ENCODE measurements at places on chromosomes 16 and 17.

- peak overlapping the region; percentile 97 for H3K27ac ChIP-seq
- peaks cover 8% of the 10 kb centered on the region for H3K4me1 ChIP-seq
Measured at GRCh38 chr16:28821874-28822519, 802 bp upstream of the ATXN2L start.

DNA sequence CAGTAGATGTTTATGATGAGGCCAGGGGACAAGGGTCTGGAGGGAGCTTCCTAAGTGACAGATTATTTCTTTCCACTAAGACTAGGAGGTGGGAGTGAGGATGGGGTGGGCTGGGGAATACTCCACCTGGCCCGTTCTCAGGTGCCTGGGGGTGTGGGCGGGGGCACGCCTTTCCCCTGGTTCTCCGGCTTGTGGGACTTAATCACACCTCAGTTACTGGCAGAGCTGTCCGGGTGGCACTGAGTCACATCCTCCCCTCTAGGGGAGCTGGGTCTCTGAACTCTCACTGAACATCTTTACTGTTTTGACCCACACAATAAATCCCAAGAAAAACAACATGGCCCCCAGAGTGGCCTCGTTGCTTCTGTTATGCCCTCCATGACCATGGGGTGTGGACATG, 332.8 kb downstream of the MAF start:
- no peak overlapping the region for H3K27ac ChIP-seq
- peaks cover 11% of the 10 kb centered on the region for H3K4me1 ChIP-seq
- no peaks in the 10 kb centered on the region for H3K27me3 ChIP-seq

GRCh38 chr16:78932355-78932943, 668.1 kb downstream of the MAF start:
- no peaks in the 10 kb centered on the region for H3K4me1 ChIP-seq
- no peaks in the 10 kb centered on the region for H3K36me3 ChIP-seq
- H3K4me3 ChIP-seq, result no peak overlapping the region
- H3K27me3 ChIP-seq, result no peaks in the 10 kb centered on the region
- DNase-seq, result no peak
- no peak overlapping the region for H3K27ac ChIP-seq

DNA sequence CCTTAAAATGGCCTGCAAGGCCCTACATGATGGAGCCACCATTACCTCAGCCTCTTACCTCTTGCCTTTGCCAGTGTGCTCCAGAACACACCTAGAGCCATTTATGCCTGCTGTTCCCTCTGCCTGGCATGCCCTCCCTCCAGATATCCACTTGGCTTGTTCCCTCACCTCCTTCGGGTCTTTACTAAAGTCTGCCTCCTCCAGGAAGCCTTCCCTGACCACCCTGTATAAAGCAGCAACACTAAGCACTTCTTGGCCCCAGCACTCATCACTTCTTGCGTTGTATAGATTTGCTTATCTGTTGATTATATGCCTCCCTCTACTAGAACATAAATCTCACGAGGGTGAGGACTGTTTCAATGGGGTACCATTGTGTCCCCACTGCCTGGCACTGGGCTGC, 25.3 kb downstream of the ANKRD40 start:
- no peak for DNase-seq
- no peaks in the 10 kb centered on the region for H3K4me1 ChIP-seq
- H3K36me3 ChIP-seq, result no peaks in the 10 kb centered on the region
- H3K4me3 ChIP-seq, result no peak overlapping the region

GRCh38 chr17:79933863-79934652, 94.8 kb upstream of the CBX4 start:
- H3K4me3 ChIP-seq, result no peak overlapping the region
- DNase-seq, result no peak
- no peak overlapping the region for H3K27ac ChIP-seq
- no peaks in the 10 kb centered on the region for H3K36me3 ChIP-seq
- H3K27me3 ChIP-seq, result 0 out of 2 replicates have a peak, but pooled peaks cover 1% of the 10 kb centered on the region

- peaks cover 4% of the 10 kb centered on the region for H3K27me3 ChIP-seq
- no peak overlapping the region for H3K4me3 ChIP-seq
- no peak overlapping the region for H3K27ac ChIP-seq
- no peaks in the 10 kb centered on the region for H3K36me3 ChIP-seq
- DNase-seq, result no peak
Measured at GRCh38 chr17:38510421-38511149, 82.3 kb downstream of the ARHGAP23 start.

DNA sequence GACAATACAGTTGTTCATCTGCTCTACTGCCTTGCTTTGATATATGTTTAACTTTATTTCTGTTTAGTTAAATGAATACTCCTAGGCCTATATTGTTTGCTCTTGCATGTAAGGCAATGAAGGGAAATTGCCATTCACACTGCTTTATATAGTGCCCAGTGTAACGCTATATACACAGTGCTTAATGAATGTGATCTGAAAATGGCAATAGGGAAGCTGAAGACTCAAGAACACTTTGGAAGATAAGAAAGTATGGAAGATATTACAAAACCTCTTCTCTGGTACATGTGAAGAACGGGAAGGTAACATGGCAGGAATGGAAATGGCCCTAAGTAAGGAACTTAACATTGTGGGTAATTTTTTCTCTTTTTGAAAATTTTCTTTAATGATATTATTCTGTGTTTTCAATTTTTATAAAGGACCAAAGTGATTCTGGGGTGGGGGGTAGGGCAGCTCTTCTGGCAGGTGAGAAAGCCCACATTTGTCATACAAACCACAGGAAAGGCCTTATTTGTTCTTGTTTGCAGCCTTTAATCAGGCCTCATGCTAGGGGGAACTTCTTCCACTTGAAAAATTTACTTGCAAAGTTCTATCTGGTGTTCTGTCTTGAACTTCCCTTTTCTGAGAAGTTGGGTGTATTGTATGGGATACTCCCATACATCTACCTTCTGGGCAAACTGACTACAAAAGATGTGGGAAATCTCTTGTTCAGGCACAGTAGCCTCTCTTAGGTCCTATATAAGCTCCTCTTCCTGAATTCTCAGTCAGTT, 100.8 kb upstream of the CORO6 start:
- no peak overlapping the region for H3K4me3 ChIP-seq
- H3K36me3 ChIP-seq, result no peaks in the 10 kb centered on the region
- DNase-seq, result peak; percentile 74

DNA sequence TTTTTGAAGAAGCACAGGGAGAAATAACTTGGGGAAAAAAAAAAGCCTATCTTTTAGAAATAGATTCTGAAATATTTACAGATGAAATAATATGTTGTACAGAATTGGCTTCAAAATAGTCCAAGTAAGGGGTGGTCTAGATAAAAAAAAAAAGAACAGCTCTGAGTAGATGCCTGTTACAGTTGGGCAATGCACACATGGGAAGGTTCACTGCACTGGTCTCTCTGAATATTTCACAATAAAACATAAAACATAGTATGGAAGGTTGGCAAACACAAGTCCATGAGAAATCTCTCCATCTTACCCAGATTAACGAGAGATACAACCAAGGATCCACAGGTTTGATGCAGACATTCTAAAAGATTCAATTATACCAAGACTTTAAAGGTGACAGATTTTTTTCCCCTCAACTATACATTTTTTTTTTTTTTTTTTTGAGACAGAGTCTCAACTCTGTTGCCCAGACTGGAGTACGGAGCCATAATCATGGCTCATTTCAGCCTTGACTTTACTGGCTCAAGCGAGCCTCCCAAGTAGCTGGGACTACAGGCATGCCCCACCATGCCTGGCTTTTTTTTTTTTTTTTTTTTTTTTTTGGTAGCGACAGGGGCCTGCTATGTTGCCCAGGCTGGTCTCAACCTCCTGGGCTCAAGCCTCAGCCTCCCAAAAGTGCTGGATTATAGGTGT, 58.0 kb downstream of the KANSL1 start:
- no peak overlapping the region for H3K27ac ChIP-seq
- no peaks in the 10 kb centered on the region for H3K27me3 ChIP-seq
- no peak overlapping the region for H3K4me3 ChIP-seq
- DNase-seq, result no peak
- H3K4me1 ChIP-seq, result peaks cover 44% of the 10 kb centered on the region

DNA sequence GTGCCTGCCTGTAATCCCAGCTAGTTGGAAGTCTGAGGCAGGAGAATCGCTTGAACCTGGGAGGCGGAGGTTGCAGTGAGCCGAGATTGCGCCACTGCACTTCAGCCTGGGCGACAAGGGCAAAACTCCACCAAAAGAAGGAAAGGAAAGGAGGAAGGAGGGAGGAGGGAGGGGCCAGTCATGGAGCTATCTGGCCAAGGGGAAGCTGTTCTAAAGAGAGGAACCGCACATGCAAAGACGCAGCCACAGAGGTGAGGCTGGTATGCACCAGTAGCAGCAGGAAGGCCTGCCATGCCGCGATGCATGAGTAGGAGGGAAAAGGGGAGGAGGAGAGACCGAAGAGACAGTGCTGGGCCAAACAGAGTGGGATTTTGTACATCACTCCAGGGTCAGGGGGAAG, 35.9 kb downstream of the HSBP1 start:
- H3K27me3 ChIP-seq, result peaks cover 1% of the 10 kb centered on the region
- no peak overlapping the region for H3K27ac ChIP-seq
- H3K4me3 ChIP-seq, result no peak overlapping the region
- no peaks in the 10 kb centered on the region for H3K4me1 ChIP-seq
- no peaks in the 10 kb centered on the region for H3K36me3 ChIP-seq

- no peaks in the 10 kb centered on the region for H3K27me3 ChIP-seq
- DNase-seq, result no peak
- H3K36me3 ChIP-seq, result peaks cover 21% of the 10 kb centered on the region
- H3K4me3 ChIP-seq, result no peak overlapping the region
- no peak overlapping the region for H3K27ac ChIP-seq
- H3K4me1 ChIP-seq, result no peaks in the 10 kb centered on the region
Measured at GRCh38 chr16:15703029-15703736, 53.1 kb downstream of the NDE1 start.

DNA sequence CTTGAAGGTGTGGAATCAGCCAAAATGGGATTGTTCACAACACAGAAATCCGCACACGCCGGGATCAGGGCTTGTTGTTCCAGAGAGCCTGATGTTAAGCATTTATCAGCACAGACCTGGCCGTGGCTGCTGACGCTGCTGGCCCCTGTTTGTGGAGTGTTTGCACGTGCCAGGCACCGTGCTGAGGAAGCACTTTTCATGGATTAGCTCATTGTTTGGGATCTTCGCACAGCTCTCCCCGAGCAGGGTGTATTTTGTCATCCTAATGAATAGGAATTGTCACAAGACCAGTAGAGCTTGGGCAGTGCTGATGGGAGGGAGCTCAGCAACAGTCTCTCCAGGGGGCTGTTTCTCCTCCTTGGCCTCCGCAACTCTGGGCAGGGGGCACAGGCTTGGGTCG, 160.4 kb upstream of the PLCG2 start:
- DNase-seq, result no peak
- H3K36me3 ChIP-seq, result peaks cover 6% of the 10 kb centered on the region
- H3K27ac ChIP-seq, result no peak overlapping the region
- H3K4me3 ChIP-seq, result no peak overlapping the region

DNA sequence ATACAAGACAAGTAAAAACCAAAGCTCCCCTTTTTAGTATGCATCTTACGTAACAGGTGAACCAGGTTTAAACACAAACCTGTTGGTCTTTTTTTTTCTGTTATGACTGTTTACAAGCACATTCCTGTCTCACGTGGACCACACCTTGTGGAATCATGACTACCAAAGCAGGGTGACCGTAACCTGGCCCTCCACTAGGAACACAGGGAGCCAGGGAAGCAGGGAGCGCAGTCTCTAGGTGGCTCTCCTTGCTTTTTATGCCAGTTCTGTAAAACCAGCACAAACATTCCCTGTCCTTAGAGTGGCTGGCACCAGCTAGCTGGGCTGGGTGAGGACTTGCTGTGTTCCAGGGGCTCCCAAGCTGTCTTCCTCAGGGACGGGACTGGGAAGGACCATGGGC, 44.1 kb downstream of the DDX19A start:
- no peaks in the 10 kb centered on the region for H3K27me3 ChIP-seq
- no peak for DNase-seq
- no peak overlapping the region for H3K27ac ChIP-seq
- H3K36me3 ChIP-seq, result peaks cover 40% of the 10 kb centered on the region
- no peaks in the 10 kb centered on the region for H3K4me1 ChIP-seq
- H3K4me3 ChIP-seq, result no peak overlapping the region

DNA sequence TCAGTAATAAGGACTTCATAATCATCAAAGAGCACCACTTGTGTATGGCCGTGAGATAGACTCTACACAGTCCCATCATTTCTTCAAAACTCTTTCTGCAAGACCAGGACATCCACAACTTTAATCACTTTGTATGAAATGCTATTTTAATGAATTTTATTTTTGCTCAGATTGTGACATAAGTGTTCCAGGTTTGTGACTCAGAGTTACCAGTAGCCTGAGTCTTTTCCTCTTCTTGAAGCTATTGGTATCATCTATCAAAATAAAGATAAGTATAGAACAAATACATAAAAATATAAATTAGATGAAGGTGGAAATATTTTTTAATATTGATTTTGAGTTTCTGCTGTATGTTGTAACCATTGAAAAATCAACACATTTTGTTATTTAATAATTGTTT, 16.6 kb upstream of the VWA3A start:
- no peaks in the 10 kb centered on the region for H3K4me1 ChIP-seq
- no peak overlapping the region for H3K4me3 ChIP-seq
- H3K36me3 ChIP-seq, result no peaks in the 10 kb centered on the region
- no peak for DNase-seq

DNA sequence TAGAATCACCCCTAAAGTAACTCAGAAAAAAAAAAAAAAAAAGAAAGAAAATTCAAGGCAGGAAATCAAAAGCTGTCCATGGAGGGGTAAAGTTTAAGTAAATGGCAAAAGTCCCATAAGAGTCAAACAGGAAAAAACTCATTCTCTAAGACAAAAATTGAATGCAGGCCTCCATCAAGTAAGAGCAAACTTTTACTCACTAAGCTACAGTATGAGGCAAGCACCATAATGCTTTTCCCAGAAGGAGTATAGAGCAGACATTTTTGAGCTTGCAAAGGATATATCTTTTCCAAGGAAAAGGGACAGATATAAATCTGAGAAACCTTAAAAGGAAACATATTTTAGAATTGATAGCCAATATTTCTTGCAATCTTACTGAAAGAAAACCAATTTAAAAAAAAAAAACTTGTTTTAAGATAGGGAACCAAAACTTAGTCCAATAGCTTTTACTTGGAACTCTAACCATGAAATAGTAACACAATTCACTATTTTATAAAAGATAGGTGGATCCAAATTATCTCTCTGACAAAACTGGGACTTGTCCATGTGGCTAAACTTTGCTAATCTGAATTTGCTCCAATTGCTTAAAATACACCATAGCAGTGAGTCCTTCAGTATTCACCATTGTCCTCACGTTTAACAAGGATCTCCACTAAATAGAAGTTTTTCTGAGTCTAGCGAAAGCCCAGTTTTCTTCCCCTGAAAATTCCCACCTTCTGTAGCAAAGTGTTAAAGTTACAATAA, 99.8 kb downstream of the CDH11 start:
- no peak overlapping the region for H3K4me3 ChIP-seq
- no peak overlapping the region for H3K27ac ChIP-seq
- no peaks in the 10 kb centered on the region for H3K4me1 ChIP-seq
- no peaks in the 10 kb centered on the region for H3K27me3 ChIP-seq

DNA sequence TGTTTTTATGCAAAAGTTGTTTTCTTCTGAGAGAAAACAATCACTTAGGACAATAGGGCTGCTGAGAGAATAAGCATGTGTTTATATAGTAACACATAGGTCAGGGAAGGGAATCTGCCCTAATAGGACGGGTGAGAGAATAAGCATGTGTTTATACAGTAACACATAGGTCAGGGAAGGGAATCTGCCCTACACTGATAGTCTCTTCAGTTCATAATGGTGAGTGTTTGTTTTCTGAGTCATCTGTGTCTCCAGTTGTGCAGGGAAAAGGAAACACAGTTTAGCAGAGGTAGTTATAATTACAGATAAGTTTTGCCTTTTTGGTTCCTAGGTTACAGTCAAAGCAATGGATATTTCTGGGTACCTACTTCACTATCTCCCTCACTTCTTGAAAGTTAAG, 252.3 kb upstream of the CA10 start:
- no peak overlapping the region for H3K4me3 ChIP-seq
- no peak overlapping the region for H3K27ac ChIP-seq
- no peaks in the 10 kb centered on the region for H3K4me1 ChIP-seq
- DNase-seq, result no peak
